ENCODE measurements at places on chromosomes 3 and 15.

- no peak for DNase-seq
Measured at GRCh38 chr3:170077361-170077760, 39.6 kb downstream of the GPR160 start.

DNA sequence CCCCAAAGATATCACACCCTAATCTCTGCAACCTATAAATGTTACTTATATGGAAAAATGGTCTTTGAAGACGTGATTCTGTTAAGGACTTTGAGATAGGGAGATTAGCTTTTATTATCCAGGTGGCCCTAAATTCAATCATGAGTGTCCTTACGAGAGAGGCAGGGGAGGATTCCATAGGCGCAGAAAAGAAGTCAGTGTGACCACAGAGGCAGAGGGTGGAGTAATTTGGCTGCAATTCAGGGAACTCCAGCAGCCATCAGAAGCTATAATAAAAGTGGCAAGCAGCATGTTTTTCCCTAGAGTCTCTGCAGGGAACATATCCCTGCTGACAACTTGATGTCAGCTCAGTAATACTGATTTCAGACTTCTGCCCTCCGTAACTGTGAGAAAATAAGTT, 315.2 kb upstream of the ROBO2 start:
- DNase-seq = no peak

- DNase-seq = no peak
Measured at GRCh38 chr15:70032509-70032908, 65.2 kb downstream of the TLE3 start.

DNA sequence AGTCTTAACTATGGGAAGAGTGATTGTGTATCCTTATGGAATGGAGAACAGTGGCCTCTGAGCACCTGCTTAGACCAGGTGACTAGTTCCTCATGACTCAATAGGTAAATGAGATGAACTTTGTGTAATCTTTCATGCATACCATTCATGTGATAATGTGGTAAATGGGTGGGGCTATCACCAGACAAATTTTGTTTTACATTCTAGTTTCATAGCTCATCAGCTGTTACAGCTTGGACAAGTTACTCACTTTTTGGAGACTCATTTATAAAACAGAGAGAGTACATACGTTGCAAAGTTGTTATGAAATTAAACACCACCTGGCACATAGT, 103.7 kb upstream of the TGFBR2 start:
- no peak for DNase-seq

GRCh38 chr15:74489518-74490338, 28.8 kb upstream of the UBL7 start:
- peak; percentile 57 for DNase-seq

DNA sequence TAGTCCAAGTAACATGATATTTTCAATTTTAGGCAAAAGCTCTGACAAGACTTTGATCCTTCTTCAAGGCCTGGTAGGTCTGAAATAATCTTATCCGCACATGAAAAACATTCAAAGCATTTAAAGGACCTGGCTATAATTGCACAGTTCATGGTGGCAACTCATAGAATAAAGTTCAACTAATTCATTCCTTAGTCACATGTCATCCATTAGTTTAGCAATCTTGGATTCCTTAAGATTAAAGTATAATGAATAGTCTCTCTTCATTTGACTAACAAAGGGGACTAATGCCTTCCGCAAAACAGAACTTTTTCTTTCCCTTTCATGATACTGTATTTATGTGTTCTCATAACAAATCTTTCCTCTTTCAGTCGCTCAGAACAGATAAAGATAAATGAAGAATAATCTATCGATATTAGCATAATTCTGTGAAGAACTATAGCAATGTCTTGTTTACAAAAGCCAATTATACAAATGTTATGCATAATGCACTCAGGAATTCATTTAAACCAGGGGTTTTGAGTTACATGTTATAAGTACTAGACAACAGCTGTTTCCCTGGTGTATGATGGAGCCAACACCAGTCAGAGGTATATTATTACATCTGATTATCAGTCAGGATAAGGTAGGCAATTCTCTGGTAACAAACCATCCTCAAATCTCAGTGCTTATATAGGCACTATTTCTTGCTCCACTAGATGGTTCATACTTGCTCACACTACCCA, 172.5 kb downstream of the POTEB3 start:
- DNase-seq = no peak

- DNase-seq = peak; percentile 48
Measured at GRCh38 chr3:64642327-64643151, 45.3 kb downstream of the ADAMTS9 start.

GRCh38 chr15:89363133-89363532, 28.5 kb upstream of the POLG start:
- no peak for DNase-seq

GRCh38 chr3:40718681-40719080, 193.9 kb downstream of the ZNF621 start:
- no peak for DNase-seq

Measured in neuronal stem cell (in vitro differentiated cells).